Astrocyte (in vitro differentiated cells and primary cell): ENCODE measurements at places on chromosomes 13 and 19. TPM values are rescaled to one million over a fixed set of nuclear protein-coding genes. Genes with fewer than 3 reads are reported as not detected.

The CCDC61 gene
- 6.6 and 6.7 TPM in 2 replicates for total RNA-seq

DNA sequence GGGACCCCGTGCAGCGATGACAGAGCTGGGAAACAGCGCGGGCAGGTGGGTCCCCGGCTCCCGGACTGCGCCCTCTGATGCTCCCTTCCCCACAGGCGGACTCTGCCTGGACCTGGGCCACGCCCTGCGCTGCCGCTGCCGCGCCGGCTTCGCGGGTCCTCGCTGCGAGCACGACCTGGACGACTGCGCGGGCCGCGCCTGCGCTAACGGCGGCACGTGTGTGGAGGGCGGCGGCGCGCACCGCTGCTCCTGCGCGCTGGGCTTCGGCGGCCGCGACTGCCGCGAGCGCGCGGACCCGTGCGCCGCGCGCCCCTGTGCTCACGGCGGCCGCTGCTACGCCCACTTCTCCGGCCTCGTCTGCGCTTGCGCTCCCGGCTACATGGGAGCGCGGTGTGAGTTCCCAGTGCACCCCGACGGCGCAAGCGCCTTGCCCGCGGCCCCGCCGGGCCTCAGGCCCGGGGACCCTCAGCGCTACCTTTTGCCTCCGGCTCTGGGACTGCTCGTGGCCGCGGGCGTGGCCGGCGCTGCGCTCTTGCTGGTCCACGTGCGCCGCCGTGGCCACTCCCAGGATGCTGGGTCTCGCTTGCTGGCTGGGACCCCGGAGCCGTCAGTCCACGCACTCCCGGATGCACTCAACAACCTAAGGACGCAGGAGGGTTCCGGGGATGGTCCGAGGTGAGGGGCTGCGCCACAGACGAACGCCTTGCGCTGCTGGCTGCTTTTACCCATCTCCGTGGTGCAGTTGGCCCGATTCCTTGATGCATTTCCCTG lies 7.8 kb upstream of the SELENOV start:
- peak; percentile 51 for DNase-seq

The FCER2 gene
- not detected in 2 replicates for total RNA-seq

GRCh38 chr19:12527034-12527836 lies 24.0 kb downstream of the ZNF564 start:
- peak; percentile 45 for DNase-seq

The SIGLEC12 gene
- total RNA-seq, result not detected in 2 replicates

GRCh38 chr19:35549174-35549788 lies 3.9 kb downstream of the TMEM147 start:
- no peak for DNase-seq

The ZNF20 gene
- total RNA-seq, result 7.5 and 8.2 TPM in 2 replicates
